Dermis microvascular lymphatic vessel endothelial cell (primary cell): ENCODE measurements at places on chromosomes 2 and 18.

DNA sequence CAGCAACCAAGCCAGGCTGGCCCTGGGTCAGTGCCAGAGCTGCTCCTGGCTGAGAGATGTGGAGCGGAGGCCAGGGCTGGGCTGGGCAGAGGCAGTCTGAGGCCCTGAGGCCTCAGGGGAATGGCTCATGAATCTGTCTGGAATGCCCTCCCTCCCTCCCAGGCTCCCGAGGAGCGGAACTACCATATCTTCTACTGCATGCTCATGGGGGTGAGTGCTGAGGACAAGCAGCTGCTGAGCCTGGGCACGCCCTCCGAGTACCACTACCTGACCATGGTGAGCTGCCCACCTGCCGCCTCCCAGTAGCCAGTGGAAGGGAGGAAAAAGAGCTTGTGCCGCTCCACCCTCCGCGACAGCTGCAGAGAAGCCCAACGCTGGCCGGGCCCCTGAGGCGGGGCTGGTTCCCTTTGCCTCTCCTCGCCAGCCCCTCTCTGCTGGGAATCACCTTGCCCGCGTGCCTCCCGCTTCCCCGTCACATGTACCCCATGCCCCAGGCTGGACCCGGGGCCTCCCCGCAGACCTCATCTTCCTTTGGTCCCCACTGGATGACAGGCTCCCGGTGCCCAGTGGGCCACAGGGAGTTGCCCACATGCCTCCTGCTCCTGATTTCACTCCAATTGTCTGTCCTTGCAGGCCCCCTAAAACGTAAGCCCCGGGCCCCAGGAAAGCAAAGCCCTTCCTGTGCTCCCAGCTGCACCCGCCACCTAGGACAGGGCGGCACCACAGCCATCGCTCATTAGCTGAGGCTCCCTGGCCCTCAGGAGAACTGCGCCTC is 41.1 kb downstream of the MYO7B start:
- DNase-seq = no peak

DNA sequence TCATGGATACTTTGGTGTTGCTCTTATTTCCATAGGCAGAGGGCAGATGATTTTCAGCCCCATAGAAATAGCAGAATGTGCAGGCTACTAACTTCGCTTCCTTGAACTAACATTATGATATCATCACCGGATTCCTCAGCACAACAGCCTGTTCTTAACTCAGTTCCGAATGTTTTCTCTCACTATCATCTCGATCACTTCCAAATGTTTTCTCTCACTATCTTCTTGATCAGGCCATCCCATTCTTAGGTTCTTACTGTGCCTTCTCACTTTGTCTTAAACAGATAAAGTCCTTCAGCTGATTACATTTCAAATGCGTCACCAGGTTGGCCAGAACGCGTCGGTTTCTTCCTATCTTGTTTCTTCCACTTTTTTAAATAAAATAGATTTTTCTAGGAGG is 11.4 kb upstream of the MBD2 start:
- DNase-seq = no peak

- no peak for DNase-seq
Observed at GRCh38 chr18:44156126-44156525, 524.6 kb upstream of the SETBP1 start.

DNA sequence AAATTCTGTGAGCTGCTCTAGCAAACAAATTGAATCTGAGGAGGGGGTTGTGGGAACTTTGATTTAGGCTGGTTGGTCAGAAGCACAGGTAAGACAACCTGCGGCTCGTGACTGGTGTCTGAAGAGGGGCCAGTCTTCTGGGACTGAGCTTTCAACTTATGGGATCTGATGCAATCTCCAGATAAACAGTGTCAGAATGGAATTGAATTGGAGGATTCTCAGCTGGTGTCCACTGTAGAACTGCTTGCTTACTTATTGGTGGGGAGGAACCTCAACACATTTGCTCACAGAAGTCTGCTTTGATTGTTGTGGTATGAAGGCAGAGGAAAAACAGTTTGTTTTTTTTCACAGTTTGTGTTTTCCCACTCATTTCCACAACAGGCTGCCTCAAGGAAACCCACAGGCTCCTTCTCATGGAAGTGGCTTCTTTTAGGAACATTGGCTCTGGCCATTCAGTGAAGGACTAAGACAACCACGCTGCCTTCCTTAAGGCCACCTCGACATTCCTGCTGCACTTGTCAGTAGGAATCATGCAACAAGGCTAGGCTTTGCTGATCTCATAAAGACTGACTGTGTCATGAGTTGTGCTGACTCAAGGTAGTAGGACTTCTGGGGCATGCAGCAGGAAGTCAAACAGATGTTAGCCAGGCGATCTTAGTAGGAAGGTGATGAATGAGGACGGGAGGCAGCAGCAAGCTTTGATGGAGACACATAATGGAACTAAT is 104.7 kb downstream of the TSN start:
- DNase-seq = no peak
